ENCODE measurements at places on chromosomes 3 and 15. TPM values are rescaled to one million over a fixed set of nuclear protein-coding genes. Genes with fewer than 3 reads are reported as not detected.

LINGO1 gene
- total RNA-seq = 0.18 TPM

DNA sequence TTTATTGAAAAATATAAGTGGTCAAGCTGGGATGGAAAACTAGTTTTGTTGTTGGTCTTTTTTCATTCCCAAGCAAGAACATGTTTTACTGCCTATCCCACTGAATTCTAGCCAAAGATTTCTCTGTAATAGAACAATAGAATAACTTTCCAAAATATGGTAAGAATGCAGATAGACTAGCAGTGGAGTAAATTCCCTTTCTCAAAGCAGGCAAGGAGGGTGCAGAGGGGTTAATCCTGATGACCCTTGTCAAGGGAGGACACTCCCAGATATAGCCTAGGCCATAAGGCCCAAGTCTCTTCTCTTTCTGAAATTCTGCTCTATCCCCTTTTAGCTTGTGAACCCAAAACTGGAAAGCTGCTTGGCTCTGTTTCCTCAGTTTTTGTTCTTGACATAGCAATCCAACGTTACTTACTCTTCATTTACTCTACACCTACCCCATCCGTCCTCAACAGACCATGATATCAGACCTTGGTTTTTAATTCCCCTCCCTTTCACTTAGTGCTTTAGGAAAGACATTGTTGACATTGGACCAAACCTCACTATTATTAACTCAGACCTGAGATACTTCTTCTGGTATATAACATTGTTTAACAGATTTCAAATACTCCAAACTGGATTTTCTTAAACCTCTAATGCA lies 453.6 kb upstream of the THBS1 start:
- DNase-seq = no peak

DNA sequence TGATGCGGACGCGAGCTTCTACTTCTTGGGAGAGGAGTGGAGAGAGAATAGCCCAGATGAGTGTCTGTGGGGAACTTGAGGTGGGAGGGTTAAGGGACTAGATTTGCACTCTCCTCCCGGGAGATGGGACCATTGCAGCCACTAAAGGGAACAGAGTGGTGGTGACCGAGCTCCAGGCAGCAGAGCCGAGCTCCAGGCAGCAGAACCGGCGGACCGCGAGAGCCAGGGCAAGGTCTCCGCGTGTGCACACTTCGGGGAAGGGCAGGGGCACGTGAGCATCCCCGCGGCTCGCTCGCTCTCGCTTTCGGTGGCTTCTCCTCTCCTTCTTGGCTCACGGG lies 1.1 kb downstream of the IGDCC3 start:
- no peak for DNase-seq

DNA sequence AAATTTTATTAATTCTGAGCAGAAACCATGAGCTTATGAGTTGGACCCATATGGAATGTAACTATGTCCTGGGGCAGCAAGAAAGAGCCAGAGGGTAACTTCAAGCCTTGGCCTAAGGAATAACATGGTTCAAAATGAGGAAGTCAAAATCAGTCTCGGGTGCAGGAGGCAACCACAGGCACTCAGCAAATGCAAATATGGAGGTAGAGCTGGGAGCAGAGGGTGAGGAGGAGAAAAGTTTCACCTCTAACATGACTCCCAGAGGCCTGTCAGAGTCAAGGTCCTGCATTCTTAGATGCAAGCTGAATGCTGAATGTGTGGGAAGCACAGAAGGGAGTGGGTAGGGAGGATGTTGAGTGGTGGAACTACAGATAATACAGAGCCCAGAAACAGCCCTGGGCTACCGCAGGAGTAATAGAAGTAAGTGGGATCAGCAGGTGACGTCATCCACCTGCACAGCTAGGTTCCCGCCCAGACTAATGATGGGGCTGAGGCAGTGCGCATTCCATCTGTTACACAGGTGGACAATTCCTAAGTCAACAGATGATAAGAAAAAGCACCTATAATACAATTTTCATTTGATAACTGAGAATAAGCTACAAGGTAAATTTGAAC lies 279.8 kb upstream of the ARRDC4 start:
- no peak for DNase-seq

GRCh38 chr3:17800232-17800631 lies 57.8 kb upstream of the TBC1D5 start:
- no peak for DNase-seq

GRCh38 chr3:11072631-11073030 lies 80.1 kb downstream of the SLC6A1 start:
- no peak for DNase-seq

GRCh38 chr3:39192490-39193092 lies at the start of gene XIRP1:
XIRP1 (minus strand) TSS chr3:39192595; CDS start chr3:39189445, 3,150 bp downstream.
- no peak for DNase-seq

AGBL1 gene
- total RNA-seq = not detected

SPINT1 gene
- total RNA-seq = 8.0 TPM

KIF15 gene
- total RNA-seq = 0.92 TPM

GRCh38 chr3:126113733-126114442 lies 30.0 kb upstream of the SLC41A3 start:
- DNase-seq = no peak

DNA sequence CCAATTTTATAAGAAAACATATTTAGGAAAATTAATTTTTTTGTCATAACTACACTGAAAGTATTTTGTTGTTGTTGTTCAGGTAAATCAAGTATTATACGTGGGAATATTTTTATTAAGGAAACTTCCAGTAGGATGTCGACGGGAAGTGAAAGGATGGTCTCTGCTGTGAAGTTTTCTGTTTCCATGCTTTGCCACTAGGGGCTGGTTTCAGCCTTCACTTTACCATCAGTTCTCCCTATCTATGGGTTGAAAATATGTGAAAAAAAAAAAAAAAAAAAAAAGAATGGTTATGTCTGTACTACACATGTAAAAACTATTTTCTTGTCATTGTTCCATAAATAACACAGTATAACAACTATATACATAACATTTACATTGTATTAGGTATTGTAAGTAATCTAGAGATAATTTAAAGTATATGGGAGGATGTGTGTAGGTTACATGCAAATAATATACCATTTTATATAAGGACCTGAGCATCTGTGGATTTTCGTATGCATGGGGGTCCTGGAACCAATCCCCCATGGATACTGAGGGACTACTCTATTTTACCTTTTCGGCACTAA lies 136.7 kb downstream of the SMAD6 start:
- DNase-seq = no peak

DNA sequence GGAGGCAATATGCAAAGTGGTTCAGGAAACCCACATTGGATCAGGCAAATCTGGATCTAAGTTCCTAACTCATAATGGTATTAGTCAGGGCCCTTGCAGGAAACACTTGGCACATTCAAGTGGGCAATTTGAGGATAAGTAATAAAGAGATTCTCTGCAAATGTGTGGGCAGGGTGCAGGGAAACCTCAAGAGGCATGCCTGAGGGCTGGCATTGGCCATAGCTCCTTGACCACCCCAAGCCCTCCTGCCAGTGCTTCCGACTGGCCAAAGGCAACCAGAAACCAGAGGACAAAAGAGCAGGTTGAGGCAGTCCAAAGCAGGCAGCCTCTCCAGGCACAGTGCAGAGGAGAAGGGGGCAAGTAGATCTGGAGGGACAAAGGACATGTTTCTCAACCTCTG lies 130.8 kb upstream of the SNTN start:
- DNase-seq = no peak

BCHE gene
- 29.1 TPM for total RNA-seq

GRCh38 chr15:27686369-27686768 lies 412.7 kb downstream of the OCA2 start:
- no peak for DNase-seq

- DNase-seq = no peak
Measured at GRCh38 chr3:182808041-182808770, 14.9 kb downstream of the ATP11B start.

GRCh38 chr3:159788291-159788690 lies 200.3 kb upstream of the IL12A start:
- no peak for DNase-seq

DNA sequence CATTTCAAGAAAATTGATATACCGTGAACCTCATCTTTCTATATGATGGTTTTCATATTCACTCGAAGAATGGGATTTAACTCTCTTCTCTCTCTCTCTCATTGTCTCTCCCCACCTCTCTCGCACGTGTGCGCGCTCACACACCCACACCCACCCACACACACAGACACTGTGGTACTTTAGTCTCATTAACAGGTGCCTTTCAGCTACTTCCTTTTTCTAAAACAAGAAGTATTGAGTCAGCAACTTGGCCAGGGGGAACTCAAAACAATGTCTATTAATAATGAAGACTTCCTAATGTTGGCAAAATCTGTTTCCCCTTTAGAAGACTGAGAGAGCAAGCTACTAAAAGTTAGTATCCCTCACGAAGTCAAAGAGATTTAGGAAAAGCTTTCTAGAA lies 150.7 kb downstream of the TMCO5A start:
- DNase-seq = no peak

All from glomerular endothelial cell (primary cell).